ENCODE measurements at places on chromosomes 1 and 21. TPM values are rescaled to one million over a fixed set of nuclear protein-coding genes. Genes with fewer than 3 reads are reported as not detected.

DNA sequence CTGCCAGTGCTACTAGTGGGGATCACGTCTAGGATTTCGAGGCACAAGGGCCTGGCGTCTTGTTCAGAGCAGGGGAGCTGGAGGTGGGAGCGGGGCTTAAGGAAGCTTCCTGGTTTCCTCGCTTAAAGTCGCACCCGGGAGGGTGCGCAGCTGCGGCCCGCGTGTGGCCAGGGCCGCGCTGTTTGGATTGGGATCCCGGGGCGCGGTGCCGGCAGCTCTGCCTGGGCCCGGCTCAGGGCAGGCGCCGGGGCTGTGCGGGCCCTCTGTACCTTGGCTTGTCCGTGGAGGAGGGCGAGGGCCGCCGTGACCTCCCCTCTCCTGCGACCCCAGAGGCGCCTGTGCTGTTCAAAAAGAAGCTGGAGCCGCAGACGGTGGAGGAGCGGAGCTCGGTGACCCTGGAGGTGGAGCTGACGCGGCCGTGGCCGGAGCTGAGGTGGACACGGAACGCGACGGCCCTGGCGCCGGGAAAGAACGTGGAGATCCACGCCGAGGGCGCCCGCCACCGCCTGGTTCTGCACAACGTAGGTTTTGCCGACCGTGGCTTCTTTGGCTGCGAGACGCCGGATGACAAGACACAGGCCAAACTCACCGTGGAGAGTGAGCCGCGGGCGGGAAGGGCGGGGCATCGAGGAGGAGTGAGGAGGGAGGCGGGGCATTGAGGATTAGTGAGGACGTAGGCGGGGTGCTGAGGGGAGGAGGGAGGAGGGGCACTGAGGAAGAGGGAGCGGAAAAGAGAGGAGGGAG is 67.8 kb downstream of the OBSCN start:
- peak; percentile 87 for DNase-seq

- DNase-seq = no peak
These were observed 34.3 kb upstream of the EDEM3 start for GRCh38 chr1:184788970-184789369.

GPR161 gene
- polyA plus RNA-seq = 20.3 TPM

- no peak for DNase-seq
These were observed 882 bp upstream of the FCAMR start for GRCh38 chr1:206971029-206971655.

DNA sequence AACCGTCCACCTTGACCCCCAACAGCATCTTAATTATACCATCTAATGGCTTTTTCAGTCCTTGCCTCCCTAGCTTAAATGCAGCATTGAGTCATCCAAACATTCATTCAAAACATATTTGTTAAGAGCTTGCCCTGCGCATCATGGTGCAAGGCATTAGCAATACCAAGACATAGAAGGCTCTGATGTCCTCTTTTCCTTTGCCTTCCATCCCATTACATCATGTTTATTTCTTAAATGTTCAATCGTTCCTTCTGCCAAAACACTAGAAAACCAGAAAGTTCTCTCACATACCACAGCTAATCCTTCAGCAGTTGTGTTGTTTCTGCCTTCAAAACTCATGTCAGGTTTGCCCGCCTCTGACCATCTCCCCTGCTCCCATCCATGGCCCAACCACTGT is 29.8 kb upstream of the VTCN1 start:
- DNase-seq = no peak

DNA sequence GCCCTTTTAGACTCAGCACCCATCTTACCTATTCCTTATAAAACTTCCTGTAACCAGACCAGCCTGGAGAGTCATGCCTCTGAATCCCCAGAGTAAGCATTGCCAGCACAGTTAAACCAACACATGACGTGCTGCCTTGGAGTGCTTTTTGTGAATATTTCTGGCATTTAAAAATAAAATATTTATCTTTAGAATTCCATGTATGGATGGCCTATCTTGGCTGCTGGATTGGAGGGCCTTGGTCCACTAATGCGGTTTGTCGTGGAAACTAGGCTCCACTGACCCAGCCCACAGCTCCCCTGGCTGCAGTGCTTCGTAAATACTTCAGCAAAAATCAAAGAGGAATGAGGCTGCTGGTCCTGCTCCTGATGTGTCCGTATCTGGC is 17.5 kb downstream of the MTARC1 start:
- DNase-seq = no peak

DNA sequence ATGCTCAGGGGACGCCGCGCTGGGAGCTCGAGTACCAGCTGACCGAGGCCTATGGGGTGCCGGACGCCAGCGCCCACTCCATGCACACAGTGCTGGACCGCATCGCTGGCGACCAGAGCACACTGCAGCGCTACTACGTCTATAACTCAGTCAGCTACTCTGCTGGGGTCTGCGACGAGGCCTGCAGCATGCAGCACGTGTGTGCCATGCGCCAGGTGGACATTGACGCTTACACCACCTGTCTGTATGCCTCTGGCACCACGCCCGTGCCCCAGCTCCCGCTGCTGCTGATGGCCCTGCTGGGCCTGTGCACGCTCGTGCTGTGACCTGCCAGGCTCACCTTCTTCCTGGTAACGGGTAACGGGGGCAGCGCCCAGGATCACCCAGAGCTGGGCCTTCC is 1.3 kb upstream of the XKR8 start:
- DNase-seq = no peak

KCNT2 gene
- polyA plus RNA-seq = 13.2 TPM

GRCh38 chr1:55640708-55641473 is 425.7 kb upstream of the USP24 start:
- DNase-seq = no peak

GRCh38 chr1:169873582-169874199 is 20.0 kb downstream of the SCYL3 start:
- no peak for DNase-seq

DNA sequence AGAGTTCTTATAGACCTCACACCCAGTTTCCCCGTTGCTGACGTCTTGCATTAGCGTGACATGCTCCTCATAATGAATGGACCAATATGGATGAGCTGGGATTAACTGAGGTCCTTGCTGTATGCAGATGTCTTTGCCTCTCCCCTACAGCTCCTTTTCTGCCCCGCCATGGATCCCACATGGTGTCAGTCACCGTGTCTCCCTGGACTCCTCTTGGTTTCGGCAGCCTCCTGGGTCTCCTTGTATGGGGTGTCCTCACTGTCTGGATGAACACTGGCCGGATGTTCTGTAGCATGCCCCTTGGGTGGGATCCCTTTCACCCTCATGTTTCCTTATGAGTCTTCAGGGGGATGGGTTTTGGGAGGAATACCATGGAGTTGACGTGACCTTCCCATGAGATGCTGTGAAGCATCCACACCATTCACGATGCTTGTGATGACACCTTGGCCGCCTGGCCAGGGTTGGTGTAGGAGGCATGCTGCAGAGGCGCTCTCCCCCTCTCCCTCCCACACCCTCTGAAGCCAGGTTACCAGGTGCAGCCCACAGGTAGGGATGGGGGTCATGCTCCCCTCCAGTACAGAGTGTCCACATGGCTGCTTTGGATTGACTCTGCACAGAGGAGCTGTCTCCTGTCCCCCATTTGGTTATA is 4.4 kb downstream of the GJC2 start:
- no peak for DNase-seq

DNA sequence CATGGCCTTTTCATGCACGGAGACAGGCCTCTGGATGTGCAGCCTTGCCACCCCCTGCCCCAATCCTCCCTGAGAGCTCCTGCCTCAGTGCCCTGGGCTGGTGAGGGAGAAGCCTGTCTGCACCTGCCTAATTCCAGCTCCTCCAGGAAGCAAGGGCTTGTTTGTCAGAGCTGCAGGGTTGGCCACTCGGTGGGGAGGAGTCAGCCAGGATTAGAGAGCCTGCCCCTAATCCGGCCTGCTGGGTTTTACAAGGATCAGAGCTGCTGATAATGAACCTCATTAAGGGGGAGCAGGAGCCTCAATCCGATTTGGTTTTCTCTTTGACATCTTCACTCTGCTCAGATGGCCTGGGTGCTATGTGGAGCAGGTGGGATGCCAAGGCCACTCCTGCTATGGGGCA is 31.9 kb upstream of the LHX4 start:
- no peak for DNase-seq

CELA2A gene
- polyA plus RNA-seq = not detected

DNA sequence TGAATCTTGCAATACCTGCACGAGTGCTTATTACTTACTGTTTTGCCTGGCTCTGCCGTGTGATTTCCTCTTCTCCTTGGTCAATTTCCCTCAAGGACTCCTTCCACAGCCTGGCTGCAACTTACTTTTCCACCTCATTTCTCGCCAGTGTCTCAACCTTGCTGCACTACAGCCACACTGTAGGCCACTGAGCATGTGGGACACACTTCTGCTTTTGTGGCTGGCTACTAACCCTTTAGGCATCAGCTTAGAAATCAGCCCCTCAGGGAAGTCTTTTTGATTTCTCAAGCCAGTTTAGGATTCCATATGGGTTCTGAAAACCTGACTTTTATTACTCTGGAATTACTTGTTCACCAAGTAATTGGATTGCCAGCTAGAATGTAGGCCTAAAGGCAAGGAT is 5.2 kb upstream of the DMRTB1 start:
- no peak for DNase-seq

DNA sequence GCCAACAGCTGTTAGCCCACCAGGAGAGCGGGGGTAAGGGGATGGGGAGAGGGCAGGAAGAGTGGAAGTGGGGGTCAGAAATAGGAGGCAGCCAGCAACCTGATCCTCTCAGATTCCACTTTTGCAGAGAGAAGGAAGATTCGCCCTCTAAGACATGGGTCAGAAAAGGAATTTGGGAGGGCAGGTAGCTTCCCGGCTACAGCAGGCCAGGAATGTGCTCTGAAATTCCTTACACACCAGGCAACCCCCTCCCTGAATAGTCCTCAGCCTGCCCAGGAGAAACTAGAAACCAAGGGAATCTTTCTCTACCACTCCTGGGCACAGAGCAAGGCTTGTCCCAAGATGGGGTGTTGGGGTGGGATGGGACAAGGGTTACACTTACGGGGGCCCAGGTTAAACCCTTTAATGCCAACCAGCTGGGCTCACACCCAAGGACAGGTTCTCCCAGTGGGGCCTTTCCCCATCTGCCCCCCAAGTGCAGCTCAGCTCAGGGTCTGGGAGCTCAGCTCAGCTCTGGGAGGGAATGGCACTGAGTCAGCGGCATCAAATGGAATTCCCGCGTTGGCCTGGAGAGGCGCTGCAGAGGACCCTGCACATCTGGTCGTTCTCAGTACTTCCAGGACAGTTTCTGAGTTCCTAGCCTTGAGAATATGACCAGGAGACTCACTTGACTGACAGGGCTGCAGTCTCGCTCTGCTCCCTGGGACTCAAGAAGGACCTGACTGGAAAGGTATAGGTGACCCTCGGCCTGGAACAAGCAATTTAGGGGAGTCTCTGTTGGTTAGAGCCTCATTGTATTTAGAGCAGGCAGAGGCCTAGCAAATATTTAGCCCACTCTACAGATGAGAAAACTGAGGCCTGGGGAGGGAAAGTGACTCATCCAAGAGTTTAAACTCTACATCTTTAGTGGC is 761 bp downstream of the TNNT2 start:
- no peak for DNase-seq

DNA sequence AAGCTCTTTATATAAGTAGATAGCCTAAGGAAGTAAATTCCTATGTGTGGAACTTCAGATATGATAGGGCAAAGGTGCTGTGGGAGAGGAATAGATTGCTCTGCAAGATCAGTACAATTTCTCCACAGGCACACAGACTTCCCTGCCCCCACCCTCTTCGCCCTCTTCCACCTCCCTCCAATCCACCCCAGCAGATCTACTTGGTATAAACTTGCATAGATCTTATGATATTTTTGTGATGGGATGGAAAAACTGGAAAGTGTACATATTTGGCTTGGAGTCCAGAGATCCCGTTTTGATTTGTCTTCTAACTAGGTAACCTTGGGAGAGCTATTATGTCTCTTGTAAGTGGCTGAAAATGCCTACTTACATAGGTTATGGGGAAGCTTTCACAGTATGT is 586.3 kb upstream of the USP24 start:
- no peak for DNase-seq

ZNHIT6 gene
- polyA plus RNA-seq = 31.1 TPM

CRNN gene
- polyA plus RNA-seq = not detected

DNA sequence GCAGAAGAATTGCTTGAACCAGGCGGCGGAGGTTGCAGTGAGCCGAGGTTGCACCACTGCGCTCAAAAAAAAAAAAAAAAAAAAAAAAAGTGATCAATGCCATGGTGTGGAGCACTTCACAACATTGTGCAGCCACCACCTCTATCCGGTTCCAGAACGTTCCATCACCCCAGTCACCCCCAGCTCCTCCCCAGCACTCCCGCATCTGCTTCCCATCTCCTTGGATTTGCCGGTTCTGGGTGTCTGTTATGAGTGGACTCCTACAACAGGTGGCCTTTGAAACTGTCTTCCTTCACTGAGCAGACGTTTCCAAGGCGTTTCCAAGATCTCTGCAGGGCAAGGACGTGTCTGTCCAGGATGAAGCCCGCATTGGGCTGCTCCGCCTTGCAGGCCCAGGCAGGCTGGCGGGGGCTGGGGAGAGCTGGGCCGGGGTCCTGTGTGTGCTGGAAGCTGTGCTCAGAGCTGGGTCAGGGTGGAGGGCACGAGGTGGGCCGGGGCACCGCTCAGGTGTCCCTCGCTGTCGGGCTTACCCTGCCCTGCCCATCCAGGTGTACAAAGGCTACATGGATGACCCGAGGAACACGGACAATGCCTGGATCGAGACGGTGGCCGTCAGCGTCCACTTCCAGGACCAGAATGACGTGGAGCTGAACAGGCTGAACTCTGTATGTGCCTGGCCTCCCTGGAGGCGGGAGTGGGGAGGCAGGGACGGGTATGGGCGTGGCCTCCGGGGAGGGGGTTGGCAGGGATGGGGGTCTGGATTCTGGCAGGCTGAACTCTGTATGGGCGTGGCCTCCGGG is 14.9 kb upstream of the LRRC3 start:
- DNase-seq = no peak

SERPINC1 gene
- 0.60 TPM for polyA plus RNA-seq

MATN1 gene
- polyA plus RNA-seq = 0.27 TPM

- no peak for DNase-seq
These were observed 57.7 kb downstream of the HNRNPR start for GRCh38 chr1:23286401-23286800.

CFAP141 gene
- polyA plus RNA-seq = not detected

TMEM82 gene
- 4.9 TPM for polyA plus RNA-seq

- no peak for DNase-seq
These were observed 162.6 kb downstream of the RHOU start for GRCh38 chr1:228897901-228898300.

DNA sequence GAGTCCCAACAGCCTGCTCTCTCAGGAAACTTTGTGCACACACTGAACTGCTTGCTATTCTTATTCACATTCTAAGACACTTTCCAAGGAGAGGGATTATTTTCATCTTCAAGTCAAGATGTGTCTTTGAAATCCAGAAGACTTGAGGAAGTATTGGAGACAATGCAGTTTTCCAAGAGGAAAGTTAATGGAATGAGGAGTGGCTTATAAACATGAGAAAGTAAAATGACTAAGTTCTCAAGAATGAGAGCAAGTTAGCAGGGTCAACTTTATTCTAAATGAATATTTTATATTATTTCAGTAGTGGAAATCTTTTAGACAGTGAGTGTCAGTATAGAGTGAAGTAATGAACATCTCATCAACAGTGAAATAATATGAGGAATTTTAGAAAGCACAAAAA is 1239.3 kb downstream of the MRPL39 start:
- DNase-seq = no peak

TNNT2 gene
- 73.0 TPM for polyA plus RNA-seq

HSD3B1 gene
- polyA plus RNA-seq = 0.27 TPM

PRELP gene
- 2.8 TPM for polyA plus RNA-seq

PPP1R8 gene
- 53.1 TPM for polyA plus RNA-seq
